Frontal cortex (tissue), 4 donors: ENCODE measurements at places on chromosomes 5 and 9.

DNA sequence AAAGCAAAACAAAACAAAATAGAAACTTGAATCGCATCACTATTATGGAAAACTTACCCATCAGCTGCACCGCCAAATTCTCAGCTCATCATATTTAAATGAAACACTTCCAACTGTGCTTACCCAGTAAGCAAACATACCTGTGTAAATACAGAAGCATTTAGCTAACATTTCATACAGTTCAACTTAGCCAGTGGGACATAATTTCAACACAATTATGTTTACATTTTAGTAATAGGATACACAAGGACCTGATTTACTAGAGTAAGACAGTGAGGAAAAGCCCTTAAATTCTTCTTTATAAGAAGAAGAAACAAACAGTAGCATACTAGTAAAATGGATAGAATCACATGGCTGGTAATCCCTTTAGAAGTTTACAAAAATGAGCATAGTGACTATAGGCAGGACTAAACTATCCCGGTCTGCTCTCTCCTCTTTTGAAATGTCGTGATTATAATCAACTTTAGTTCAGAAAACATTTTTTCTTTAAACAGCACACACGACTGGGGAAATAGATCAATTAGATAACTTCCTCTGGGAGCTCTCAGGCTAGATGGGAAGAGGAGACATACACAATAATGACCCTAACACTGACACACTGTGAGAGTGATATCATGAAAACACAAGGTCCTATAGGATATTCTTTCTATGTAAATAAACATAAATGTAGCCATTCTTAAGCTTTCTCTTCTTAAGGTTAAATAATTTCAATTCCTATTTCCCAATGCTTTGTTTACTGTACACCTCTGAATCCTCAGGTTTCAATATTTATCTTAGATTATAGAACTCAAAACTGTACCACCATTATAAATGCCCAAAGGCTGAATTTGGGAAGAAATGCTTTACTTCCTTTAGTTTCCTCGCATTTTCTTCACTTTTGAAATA lies 15.9 kb upstream of the CDC20B start:
- no peak for DNase-seq

DNA sequence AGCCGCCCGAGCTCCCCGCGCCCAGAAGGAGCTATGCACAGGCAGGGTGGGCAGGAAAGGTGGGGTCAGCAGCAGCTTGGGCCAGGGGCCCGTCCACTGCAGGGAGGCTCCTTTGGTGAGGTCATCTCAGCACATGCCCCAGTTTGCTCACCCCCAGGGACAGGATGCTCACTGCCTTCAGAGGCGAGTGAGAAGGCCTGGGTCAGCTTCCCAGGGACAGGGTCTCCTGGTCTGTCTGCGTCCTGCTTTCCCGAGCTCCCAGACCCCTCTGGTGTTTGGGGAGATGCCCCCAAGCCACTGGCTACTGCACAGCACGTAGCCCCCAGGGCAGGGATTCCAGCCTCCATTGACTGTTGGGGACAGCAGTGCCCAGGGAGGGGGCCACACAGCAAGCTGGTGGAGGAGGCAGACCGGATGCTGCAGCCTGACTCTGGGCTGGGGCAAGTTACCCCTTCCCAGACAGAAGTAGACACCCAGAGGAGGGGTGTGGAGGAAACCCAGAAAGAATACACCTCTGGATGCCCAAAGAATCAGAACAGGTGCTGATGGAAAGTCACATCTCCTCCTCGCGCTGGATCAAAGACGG lies 581 bp upstream of the SARDH start:
- DNase-seq, result no peak

DNA sequence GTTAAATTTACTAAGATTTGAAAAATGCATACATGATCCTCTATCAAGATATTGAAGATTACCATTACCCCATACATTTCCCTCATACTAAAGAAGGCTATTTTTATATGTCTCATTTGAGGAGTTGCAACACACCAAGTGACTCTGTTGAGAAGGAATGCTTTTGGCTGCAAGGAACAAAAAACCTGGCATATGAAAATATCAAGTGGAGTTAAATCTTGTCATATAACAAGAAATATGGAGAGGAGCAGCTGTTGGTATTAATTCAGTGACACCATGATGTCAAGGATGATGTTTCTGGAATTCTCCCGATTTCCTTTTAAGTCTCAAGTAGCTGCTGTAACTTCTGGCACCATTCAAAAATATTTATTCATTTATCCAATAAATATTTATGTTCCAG lies 193.8 kb downstream of the CSNK1G3 start:
- DNase-seq, result no peak

DNA sequence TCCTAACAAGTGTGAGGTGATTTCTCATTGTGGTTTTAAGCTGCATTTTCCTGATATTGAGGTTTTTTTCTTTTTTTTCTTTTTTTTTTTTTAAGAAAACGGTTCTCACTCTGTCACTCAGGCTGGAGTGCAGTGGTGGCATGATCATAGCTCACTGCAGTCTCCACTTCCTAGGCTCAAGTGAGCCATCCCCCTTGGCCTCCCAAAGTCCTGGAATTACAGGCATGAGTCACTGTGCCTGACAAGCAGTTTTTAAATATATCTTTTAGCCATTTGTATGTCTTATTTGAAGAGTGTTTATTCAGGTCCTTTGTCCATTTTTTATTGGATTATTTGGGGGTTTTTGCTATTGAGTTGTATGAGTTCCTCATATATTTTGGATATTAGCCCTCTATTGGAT lies 53.8 kb downstream of the GCNT1 start:
- DNase-seq, result no peak

DNA sequence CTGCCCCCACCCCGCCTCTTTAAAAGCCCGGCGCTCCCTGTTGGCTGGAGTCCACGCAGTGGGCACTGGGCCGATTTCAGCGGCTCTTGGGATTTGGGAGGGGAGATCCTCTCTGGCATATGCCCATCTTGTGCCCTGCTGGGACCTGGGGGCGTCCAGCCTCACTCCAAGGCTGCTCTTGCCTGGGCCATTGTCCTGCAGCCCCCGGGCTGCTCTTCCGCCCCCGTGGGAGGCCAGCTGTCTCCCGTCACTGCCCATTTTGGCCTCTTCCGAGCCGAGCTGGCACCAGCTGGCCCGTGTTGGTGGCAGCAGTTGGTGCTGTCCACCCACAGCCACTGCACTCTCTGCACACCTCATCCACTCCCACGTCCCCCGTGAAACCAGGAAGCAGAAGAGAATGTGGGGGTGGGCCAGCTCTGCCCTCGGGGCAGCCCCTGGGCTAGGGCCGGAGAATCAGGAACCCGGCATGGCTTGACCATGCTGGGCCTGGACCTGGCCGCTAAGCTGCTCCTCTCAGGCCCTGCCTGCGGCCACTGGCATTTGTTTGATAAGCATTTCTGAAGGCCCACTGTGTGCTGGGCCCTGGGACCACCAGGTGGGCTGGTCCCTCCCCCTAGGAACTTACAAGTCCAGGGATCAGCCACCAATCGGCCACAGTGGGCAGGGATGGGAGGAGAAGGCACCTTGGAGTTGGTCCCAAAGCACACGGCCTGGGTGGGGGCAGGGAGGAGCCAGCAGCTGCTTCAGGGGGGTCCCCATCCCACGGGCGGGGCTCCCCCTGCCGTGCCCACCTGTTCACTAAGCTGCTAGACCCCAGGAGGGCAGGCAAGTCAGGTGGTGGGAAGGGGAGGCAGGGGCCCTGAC lies 2.2 kb downstream of the C8G start:
- DNase-seq, result peak; percentile 59

DNA sequence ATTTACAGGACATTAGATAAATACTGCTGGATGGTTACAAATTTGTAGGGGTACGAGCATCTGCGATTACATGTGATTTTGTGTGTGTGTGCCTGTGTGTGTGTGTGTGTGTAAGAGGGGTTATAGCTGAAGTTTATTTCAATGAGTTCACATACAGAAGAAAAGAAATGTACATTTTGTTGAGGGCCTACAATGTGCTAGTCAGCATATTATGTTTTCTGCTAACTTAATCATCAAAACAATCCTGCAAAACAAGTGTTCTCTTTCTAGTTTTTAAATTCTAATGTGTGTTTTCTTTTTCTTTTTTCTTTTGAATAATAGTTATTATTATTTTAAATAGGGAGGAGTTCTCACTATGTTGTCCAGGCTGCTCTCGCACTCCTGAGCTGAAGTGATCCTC lies 305.7 kb downstream of the ARL15 start:
- DNase-seq, result no peak
